ENCODE measurements at places on chromosomes 12 and 14.
A peak's percentile ranks its signal among the peaks of the same experiment; 100 is the strongest.

DNA sequence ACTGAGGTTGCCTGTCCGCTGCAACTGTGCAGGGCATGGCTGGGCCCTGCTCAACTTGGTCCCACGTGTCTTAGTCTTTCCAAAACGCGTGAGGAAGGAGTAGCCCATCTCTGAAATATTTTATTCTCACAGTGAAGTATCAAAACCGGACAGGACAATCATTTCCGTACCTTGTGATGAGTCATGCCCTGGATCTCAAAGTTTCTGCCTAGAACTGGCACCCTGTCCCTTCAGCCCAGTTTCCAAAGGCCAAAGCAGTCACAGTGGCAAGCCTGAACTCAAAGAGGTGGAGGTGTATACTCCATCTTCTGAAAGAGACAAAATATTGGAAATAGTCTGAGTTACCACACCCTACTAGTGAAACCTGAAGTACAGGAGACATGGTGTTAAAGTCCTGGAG lies 28.5 kb upstream of the SRGAP1 start:
- no peak for DNase-seq

DNA sequence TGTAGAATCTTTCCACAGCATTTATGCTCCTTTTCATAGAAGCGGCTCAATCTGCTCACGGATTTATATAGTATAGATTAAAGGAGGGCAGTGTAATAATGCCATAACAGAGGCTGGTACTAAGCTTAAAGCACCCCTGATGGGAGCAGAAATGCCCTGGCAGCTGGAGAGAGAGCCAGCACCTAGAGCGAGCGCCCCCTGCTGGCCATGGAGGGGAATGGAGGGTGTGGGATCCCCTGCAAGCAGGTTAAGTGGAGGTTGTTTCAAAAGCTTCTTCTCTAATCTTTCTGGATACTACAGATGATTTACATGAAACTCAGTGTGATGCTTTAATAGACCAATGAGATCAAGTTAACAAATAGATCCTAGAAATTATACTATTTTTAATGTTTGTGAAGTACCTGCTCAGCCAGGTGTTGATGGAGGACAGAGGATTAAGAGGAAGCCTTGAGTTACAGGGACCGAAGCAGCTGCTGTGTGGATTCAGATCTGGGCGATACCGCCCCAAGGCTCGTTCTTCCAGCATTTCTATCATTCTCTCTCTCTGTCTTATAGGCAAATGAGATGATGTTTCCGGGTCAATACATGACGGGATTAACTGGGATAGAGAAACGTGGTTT lies 1519.3 kb upstream of the TMEM132C start:
- DNase-seq = peak; percentile 27

- DNase-seq = no peak
Measured at GRCh38 chr12:22038734-22039133, 7.3 kb upstream of the CMAS start.

DNA sequence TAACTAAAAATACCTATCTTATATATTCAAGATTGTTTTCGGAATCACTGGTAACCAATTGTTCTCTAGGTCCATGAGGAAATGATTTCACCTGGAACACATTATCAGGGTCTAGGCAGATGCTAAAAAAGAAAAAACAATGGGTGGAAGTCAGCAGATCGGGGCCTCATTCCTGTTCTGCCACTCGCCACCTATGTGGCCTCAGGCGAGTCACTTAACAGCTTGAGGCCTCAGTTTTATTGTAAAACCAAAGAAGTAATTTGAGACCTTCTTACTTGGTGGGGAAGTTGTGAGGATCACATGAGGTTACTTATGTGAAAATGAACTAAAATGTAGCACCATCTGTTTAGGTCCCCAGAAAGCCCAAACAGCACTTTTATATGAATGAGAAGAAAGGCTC lies 6.2 kb upstream of the RNASE10 start:
- no peak for DNase-seq

DNA sequence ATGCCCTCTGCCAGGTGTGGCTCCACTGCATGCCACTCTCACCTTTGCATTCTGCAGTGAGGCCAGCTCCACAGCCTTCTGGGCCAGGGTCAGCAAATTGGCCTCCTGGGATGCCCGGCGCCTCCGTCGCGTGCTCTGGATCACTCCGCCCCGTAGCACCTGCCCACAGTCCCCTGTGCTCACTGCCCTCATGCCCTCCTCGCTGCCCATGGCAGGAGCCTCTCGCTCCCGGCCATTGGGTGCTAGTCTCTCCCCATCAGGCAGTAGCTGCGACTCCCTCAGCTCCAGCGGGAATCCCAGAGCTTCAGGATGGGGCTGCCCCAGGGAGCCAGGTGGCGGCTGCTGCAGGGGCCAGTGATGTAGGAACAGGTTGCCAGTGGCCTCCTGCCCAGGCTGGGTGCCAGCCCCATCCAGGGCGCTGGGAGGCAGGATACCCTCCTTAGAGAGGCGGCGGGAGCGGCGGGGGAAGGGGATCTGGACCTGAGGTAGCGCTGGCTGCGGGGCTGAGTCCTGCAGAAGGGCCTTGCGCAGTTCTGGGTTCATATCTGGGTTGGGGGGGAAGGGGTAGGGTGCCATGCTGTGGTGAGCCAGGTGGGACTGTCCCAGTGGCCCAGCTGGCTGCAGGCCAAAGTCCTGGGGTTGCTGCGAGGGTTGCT lies 24.5 kb upstream of the PNMA1 start:
- no peak for DNase-seq

GRCh38 chr12:105570944-105571343 lies 240.5 kb downstream of the C12orf75 start:
- no peak for DNase-seq

GRCh38 chr12:125417446-125417845 lies 352.2 kb downstream of the AACS start:
- DNase-seq = no peak

DNA sequence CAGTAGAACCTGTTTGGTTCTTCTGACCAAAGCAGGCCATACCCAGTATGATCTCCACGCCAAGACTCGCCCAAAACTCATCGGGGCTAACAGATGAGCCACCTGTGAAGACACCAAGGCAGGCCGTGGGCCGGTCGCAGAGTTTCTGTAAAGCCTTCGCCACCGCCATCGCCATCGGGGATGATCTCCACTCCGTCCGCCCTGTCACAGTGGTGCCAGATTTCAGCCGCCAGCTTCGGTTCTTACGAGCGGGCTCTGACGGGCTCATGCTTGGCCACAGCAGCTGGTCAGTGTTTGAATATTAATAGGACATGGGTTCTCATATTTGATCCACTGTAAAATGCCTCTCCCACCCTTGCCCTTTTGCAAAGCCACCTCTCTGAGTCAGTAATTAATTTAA lies 113.2 kb upstream of the TMEM132D start:
- DNase-seq = no peak

DNA sequence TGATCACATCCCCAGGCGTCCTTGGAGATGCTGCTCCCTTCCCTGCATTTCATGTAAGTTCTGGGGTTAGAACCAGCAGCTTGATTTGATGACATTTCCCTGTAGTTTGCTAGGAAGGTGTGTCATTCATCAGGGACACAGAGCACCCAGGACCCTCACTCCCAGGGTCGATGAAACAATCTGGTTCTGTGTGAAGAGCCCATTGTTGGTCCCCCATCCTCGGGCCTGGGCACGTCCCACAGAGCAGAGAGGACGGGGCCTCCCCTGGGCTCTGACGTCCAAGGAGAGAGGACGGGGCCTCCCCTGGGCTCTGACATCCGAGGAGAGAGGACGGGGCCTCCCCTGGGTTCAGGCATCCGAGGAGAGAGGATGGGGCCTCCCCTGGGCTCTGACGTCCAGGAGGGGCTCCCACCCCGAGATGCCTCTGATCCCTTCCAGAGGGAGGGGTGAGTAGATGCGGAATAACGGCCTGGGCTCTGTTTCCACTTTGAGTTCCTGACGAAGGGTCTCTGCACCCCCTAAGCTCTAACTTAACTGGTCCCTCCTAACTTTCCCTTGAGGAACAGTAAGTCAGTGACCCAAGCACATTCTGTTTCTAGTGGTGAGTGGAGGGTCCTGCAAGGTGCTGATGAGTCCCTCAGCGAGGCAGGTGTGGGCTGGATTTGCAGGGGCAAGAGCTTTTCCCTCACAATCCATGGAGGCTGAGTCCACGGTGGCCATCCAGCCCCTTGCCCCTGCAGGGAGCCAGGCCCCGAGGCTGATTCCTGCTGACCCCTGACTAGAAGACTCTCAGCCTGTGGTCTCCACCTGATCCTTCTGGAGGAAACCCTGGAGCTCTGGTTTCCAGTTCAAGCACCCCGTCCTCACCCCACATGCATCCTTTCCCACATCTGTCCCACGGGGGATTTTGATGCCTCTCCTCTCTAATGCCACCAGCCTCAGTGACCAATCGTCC lies 35.5 kb upstream of the SFSWAP start:
- DNase-seq = no peak

DNA sequence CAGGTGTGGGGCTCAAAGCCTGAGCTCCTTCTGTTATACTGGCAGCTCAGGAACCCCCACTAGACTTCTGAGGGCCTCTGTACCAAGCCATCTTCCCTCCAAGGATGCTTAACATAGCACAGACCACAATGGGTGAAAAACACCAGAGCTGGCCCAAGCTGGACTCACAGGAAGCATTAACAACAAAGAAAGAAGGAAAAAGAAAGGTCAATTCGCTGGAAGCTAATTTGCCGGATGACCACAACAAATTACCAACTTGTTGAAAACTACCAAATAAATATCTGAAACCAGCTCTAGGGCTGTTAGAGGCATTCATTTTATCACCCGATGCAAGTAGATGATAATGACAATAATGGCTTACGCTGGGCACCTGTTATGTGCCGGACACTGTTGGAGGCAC lies 48.7 kb downstream of the RBM19 start:
- no peak for DNase-seq

Measured in astrocyte of the spinal cord (primary cell).